ENCODE measurements at places on chromosomes 6 and 20. TPM values are rescaled to one million over a fixed set of nuclear protein-coding genes. Genes with fewer than 3 reads are reported as not detected.

CDC25B gene
- 123 TPM for total RNA-seq

ADGRF1 gene
- total RNA-seq, result not detected

WFDC2 gene
- not detected for total RNA-seq

PKHD1 gene
- not detected for total RNA-seq

KCNK5 gene
- 0.50 TPM for total RNA-seq

MEP1A gene
- total RNA-seq, result not detected

KCNS1 gene
- not detected for total RNA-seq

CD93 gene
- total RNA-seq, result 17.2 TPM

ELOVL2 gene
- not detected for total RNA-seq

- no peaks in the 10 kb centered on the region for H3K27me3 ChIP-seq
- peaks cover 3% of the 10 kb centered on the region for H3K4me1 ChIP-seq
- DNase-seq, result no peak
- no peaks in the 10 kb centered on the region for H3K36me3 ChIP-seq
- no peak overlapping the region for H3K27ac ChIP-seq
Observed at GRCh38 chr6:139361211-139361610, 13.2 kb downstream of the CITED2 start.

- no peak overlapping the region for H3K27ac ChIP-seq
- H3K36me3 ChIP-seq, result no peaks in the 10 kb centered on the region
- no peak overlapping the region for H3K4me3 ChIP-seq
- no peak for DNase-seq
- H3K27me3 ChIP-seq, result no peaks in the 10 kb centered on the region
Observed at GRCh38 chr6:15796844-15797243, 134.0 kb upstream of the DTNBP1 start.

GRCh38 chr6:75210885-75211739, 5.3 kb upstream of the COL12A1 start:
- peaks cover 29% of the 10 kb centered on the region for H3K4me1 ChIP-seq
- no peak for DNase-seq
- H3K27ac ChIP-seq, result no peak overlapping the region
- peaks cover 27% of the 10 kb centered on the region for H3K27me3 ChIP-seq

- no peaks in the 10 kb centered on the region for H3K36me3 ChIP-seq
- no peak overlapping the region for H3K4me3 ChIP-seq
- no peak overlapping the region for H3K27ac ChIP-seq
- H3K4me1 ChIP-seq, result no peaks in the 10 kb centered on the region
- no peaks in the 10 kb centered on the region for H3K27me3 ChIP-seq
Observed at GRCh38 chr6:102149191-102149590, 755.7 kb downstream of the GRIK2 start.

- H3K27me3 ChIP-seq, result no peaks in the 10 kb centered on the region
- H3K4me3 ChIP-seq, result no peak overlapping the region
- H3K4me1 ChIP-seq, result no peaks in the 10 kb centered on the region
- H3K27ac ChIP-seq, result no peak overlapping the region
- H3K36me3 ChIP-seq, result no peaks in the 10 kb centered on the region
Observed at GRCh38 chr6:21213492-21213891, 380.1 kb upstream of the SOX4 start.

- H3K27ac ChIP-seq, result no peak overlapping the region
- H3K36me3 ChIP-seq, result no peaks in the 10 kb centered on the region
- no peak overlapping the region for H3K4me3 ChIP-seq
- no peaks in the 10 kb centered on the region for H3K4me1 ChIP-seq
- DNase-seq, result no peak
- no peaks in the 10 kb centered on the region for H3K27me3 ChIP-seq
Observed at GRCh38 chr6:152595499-152595898, 41.7 kb downstream of the SYNE1 start.

DNA sequence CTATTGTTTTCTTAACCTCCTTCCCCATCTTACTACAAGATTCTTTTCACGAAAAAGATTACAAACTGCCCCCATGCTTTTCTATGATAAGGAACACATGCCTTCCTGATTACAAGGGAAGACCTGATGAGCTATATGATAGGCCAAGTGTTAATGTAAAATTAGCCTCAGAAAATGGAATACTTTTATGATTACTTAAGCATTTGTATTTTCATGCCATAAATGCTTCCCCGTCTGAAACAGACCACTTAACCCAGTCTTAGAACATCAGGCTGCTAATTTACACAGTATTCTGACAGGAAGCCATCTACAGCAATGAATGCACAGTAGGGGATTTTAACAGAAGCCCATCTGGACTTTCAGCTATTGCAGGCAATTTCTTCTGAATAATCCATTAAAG, 274.9 kb downstream of the HAO1 start:
- no peak overlapping the region for H3K27ac ChIP-seq
- H3K27me3 ChIP-seq, result no peaks in the 10 kb centered on the region
- no peaks in the 10 kb centered on the region for H3K36me3 ChIP-seq
- no peak overlapping the region for H3K4me3 ChIP-seq

- H3K4me3 ChIP-seq, result no peak overlapping the region
- no peaks in the 10 kb centered on the region for H3K36me3 ChIP-seq
- DNase-seq, result no peak
Observed at GRCh38 chr6:18820725-18821124, 433.6 kb downstream of the RNF144B start.

DNA sequence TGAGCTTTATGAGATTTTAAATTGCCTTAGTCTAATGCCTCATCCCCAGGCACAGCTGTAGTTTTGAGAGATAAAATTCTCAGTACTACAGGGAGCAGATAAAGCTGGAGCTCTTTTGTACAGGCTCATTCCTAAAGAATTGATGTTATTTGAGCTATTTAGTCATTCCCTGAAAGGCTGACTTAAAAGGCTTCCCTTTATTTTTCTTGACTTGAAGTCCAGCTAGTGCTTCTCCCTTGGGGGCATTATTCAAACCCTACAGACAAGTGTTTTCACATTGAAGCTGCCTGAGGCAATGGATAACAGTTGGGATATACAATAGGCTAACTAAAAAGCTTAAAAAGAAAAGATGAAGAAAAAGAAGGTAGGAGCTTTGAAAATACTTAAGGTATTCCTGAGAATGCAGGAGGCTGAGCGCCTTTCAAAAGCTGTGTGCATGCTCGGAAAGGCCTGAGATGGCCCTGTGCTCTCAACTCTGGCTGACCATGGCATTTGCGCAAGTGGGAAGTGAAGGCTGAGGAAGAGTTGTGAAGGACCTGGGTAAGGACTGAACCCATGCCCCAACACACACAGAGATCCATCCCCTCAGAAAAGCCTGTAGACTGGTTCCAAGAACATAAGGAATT, 315.1 kb downstream of the SMOC2 start:
- no peaks in the 10 kb centered on the region for H3K36me3 ChIP-seq
- no peaks in the 10 kb centered on the region for H3K27me3 ChIP-seq

DNA sequence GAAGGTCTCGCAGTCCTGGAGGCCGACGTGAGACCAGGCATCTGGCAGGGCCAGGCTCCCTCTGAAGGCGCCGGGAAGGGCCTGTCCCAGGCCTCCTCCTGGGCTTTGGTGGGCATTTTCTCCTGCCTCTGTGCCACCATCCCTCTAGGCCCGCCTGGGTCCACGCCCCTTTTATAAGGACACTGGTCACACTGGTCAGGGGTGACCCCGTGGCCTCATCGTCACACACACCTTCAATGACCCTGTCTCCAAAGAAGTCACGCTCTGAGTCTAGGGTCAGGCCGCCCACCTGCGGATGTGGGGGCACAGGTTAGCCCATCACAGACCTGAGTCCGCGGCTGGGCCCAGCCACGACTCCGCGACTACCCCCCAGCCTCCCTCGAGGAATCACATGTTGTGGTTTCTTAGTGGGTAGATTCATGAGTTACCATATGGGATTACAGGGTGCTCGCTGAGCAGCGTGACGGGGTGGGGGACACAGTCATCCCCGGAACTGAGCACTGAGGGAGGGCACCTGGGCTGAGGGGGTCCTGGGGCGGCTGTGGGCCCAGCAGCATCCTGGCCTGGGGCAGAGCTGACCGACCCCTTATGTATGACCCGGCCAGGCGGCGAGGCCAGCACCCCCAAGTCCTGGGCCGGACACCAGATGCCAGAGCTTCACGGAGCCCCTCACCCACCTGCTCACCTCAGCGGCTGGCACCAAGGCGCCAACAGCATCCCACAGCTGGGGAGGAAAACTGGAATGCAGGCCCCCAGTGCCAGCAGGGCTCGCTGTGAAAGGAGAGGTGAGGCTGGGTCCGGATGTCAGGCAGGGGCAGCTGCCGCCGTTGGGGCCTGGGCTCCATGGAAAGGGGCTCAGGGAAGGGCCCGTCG, 115.9 kb downstream of the DLL1 start:
- no peak overlapping the region for H3K4me3 ChIP-seq
- H3K4me1 ChIP-seq, result no peaks in the 10 kb centered on the region
- H3K36me3 ChIP-seq, result no peaks in the 10 kb centered on the region
- no peak for DNase-seq

DNA sequence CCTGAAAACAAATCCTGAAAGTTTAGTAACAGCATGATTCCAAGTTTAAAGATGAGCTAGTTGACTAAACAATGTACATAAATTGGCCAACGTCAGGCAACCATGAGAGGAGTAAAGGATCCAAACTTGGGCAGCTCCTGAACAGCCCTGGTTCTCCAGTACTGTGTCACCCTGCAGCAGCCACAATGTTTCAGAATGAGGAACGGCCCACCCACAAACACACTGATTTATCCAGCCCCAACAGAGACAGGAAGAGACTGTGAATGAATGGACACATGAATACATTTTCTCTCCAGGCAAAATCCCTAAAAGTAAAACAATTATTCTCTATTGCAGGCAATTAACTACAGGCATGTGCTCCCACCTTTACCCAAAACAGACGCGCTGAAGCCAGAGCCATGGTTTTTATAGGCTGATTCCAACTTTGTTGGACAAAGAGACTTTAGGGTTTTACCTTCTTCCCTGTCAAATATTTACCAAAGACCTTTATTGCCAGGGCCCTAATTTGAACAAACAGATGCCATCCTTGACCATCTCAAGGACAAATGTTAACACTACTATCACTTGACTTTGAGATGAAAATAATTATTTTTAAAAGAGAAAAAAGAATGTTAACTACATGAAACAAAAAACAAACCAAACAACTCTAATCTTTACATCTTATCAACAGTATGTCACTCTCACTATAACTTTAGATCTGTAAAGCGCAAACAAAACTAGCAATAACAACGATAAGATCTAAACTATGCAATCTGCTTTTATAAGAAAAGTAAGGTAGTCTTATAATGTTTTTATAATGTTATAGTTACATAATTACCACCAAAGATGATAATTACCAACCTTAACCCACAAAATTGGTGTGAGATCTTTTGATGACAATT, 22.9 kb downstream of the CNKSR3 start:
- DNase-seq, result no peak
- H3K27ac ChIP-seq, result no peak overlapping the region
- H3K4me3 ChIP-seq, result no peak overlapping the region

- H3K27ac ChIP-seq, result no peak overlapping the region
- no peaks in the 10 kb centered on the region for H3K4me1 ChIP-seq
- H3K36me3 ChIP-seq, result peaks cover 31% of the 10 kb centered on the region
Observed at GRCh38 chr6:36064770-36065396, 37.3 kb downstream of the MAPK14 start.

DNA sequence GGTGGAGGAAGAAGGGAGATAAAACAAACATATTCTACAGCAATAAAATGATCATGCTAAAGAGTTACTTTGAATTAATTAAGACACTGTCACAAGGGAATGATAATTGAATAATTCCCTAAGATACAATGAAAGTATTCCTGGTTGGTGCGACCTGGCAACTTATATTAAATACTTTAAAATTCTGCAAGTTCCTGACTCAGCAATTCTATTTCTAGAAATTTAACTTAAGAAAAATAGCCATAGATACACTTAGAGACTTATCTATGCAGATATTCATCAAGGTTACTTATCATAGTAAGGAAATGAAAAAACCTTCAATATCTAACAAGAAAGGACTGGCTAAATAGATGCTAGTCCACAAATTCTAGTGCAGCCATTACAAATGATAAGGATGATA, 156.0 kb downstream of the BACH2 start:
- H3K36me3 ChIP-seq, result no peaks in the 10 kb centered on the region
- no peak overlapping the region for H3K27ac ChIP-seq
- no peaks in the 10 kb centered on the region for H3K4me1 ChIP-seq
- no peak for DNase-seq
